ENCODE measurements at places on chromosomes 1 and 21.

GRCh38 chr1:43537423-43538142 is 6.9 kb downstream of the PTPRF start:
- DNase-seq, result no peak

DNA sequence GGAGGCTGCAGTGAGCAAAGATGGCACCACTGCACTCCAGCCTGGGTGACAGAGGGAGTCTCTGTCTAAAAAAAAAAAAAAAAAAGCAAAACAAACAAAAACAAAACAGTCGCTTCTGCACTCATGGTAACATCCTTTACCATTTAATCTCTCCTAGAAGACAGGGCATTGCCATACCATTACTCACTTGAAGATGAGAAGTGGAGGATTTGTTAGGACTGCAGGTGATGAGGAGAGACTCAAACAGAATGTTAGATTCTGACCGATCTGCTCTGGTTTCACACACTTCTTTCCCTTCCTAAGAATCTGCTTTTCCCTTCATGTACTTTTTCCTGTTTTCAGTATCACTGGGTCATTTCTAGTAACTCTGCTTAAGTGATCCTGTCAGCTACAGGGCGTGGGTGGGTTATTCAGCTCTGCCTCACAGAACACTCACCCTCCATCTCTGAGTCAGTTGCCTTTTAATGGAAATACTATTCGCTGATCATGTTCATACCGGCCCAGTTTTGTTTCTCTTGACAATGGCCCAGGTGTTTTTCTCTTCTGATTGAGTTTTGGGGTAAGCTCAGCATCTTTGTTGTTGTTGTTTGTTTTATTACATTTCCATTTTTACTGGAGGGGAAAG is 148.0 kb upstream of the ERG start:
- no peak for DNase-seq

DNA sequence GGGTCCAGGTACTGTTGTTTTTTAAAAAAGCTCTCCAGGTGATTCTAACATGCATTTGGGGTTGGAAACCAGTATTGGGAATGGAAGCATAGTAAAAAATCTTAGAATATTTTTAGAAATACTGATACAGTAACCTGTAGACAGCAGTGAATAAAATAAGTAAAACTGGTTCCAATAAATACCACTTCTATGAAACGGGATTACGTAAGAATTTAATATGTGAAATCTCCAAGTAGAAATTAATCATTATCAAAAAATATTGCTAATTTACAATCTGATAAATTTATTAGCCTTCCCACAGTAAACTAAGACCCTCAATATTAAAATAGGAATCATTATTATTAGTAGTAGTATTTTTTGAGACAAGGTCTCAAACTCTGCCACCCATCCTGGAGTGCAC is 177.5 kb downstream of the COP1 start:
- DNase-seq, result no peak

GRCh38 chr1:175597969-175598765 is 145.2 kb downstream of the TNR start:
- DNase-seq, result no peak

GRCh38 chr1:25757151-25757845 is 42.7 kb upstream of the SELENON start:
- no peak for DNase-seq

GRCh38 chr1:152386940-152387339 is 27.1 kb downstream of the CRNN start:
- DNase-seq, result no peak

DNA sequence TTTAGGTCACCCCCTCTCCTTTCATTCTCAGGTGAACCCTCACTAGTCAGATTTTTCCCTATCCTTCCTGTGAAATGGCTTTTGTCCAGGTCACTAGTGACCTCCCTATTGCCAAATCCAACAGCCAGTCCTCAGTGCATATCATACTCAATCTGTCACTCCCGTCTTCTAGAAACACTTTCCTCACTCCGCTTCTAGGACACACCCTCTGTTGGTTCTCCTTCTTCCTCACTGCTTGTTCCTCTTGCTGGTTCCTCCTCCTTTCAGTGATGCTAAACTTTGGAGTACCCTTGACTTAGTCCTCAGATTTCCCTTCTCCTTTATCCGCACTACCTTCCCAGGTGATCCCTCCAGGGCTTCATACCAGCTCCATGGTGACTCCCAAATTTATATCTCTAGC is 94.3 kb downstream of the RNF220 start:
- DNase-seq, result no peak

DNA sequence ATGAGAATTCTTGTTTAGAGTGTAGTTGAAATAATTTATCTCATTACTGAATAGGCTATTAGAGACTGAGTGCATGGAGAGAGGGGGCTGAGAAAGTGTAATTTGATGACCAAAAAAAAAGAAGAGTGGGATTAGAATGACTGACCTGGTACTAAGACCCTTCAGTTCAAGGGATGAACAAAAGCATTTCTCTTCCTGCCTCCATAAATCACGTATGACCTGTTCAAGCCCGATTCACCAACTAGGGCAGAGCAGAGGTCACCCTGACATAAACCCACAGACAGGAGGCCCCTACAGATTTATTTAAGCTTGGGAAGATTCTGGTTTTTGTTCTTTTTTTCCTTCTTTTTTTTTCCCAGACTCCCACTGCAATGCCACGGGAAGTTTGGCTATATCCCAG is 123.7 kb upstream of the COP1 start:
- no peak for DNase-seq

GRCh38 chr21:45454060-45454925 is 49.3 kb downstream of the COL18A1 start:
- no peak for DNase-seq

GRCh38 chr1:40711465-40712404 is 20.2 kb downstream of the NFYC start:
- DNase-seq, result no peak
